GM13976 (cell line): ENCODE measurements at places on chromosomes 12 and 14.
A peak's percentile ranks its signal among the peaks of the same experiment; 100 is the strongest.

DNA sequence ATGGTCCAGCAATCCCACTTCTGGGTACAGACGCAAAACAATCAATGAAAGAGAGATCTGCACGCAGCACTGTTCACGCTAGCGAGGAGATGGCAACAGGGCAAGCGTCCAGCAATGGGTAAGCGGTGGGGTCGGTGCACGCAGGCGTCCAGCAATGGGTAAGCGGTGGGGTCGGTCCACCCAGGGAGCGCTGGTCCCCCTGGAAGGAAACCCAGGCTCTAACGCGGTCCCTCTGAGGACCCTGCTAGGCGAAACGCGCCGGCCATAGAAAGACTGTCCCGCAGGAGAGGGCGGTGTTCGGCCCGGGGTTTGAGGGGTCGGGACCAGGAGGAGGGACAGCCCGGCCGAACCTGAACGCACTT lies 618 bp upstream of the PGAM5 start:
- DNase-seq: no peak

DNA sequence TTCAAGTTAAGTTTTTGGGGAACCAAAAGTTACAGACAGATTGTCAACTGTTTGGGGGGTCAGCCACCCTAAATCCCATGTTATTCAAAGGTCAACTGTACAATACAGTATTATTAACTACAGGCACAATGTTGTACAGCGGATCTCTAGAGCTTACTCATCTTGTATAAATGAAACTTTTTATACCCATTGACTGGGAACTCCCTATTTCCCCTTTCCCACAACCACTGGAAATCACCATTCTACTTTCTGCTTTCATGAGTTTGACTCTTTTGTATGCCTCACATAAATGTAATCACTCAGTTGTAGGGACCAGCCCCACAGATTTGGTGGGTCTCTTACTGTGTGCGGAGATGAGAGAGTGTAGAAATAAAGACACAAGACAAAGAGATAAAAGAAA lies 57.8 kb downstream of the SLCO1B3 start:
- DNase-seq: no peak

DNA sequence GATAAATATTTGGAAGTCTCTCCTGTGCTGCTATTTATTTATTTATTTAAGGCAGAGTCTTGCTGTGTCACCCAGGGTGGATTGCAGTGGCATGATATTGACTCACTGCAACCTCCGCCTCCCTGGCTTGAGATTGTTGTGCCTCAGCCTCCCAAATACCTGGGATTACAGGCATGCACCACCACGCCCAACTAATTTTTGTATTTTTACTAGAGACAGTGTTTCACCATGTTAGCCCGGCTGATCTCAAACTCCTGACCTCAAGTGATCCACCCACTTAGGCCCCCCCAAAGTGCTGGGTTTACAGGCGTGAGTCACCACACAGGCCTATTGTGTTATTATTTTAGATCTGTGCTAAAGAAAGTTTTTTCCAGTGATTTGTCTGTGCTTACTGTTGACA lies 225.2 kb downstream of the CCER1 start:
- no peak for DNase-seq

- no peak for DNase-seq
Measured at GRCh38 chr12:113933201-113933786, 32.8 kb downstream of the RBM19 start.

DNA sequence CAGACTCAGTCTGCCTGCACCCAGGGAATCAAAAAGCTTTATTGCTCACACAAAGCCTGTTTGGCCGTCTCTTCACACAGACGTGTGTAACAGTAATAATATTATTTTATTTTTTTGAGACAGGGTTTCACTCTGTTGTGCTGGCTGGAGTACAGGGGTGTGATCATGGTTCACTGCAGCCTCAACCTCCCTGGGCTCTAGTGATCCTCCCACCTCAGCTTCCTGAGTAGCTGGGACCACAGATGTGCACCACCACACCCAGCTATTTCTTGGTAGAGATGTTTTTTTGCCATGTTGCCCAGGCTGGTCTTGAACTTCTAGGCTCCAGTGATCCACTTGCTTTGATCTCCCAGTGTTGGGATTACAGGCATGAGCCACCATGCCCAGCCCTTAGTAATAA lies 88.4 kb upstream of the DCD start:
- DNase-seq: no peak

DNA sequence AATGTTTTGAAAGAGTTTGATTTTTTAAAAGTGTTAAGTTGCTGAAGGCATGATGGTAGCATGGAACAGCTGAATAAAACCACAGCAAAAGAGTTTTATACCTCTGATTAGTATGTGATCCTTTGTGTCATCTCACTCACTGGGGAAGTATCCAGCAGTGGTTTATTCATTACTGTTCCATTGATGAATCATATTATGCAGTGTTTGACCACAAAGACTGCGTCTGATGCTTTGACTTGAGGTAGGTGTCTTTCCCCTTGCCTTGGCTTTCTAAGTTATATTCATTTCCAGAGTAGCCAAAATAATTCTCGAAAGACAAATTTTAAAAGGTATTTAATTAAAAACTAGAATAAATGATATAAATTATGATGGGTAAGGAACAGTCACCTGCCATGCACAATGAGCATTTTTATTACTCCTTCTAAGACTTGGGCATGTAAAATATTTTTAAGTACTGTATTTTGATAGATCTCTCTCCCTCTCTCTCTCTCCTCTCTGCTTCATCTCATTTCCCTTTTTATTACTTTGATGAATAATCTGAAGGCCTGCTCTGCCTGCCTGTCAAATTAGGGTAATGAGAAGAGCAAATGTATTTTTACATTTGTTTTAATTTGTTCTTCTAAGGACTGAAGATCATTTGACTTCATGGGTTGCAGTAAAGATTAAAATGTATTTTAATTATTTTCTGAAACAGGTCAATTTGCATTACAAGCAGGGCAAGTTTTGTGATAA lies 164.9 kb downstream of the NAV3 start:
- DNase-seq: peak; percentile 36

DNA sequence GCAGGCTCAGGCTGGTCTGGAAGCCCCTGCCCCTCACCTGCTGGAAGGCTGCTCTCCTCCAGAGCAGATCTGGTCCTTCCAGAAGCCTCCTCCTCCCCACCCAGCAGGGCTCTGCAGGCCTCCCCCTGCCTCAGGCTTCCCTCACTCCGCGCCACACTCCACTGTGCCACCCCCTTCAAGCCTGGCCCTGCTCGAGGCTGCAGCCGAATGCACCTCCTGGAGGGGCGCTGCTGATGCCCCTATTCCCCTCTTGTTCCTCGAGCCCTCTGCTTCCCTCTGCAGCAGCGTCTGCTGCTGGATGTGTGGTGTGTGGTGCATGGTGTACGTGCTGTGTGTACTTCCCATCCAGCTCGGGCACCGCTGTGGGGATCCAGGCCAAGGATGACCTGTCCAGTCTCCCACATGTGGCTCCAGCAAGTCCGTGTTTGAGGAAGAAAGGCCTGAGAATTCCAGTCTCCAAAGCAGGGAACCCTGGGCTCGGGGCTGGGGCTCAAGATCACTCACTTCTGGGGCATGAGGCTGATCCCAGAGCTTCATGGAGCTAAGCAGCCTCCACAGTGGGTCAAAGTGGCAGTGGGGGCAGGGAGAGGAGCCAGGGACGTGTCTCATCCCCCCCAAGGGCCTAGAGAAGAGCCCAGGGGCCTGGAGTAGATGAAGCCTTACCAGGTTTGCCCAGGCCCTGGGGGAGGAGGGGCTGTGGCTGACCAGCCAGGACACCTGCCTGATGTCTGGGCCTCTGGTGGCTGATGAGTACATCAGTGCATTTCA lies 136.0 kb upstream of the C14orf180 start:
- DNase-seq: no peak

DNA sequence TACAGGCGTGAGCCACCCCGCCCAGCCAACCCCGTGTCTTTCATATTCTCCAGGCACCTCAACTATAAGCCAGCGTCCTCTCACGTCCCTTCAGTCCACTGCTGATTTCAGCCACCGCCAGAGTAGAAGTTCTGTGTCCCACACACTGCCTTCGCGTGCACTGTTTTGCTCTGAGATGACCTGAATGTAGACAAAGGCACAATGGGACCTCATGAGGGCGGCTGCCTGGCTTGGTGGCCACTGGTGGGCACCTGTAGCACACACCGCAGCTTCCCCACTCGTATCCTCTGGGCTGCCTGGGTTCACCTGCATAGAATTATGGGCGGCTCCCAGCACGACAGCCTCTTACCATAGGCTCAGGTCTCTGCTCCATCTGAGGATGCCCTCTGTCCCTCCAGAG lies 57.2 kb downstream of the GPR68 start:
- DNase-seq: no peak

DNA sequence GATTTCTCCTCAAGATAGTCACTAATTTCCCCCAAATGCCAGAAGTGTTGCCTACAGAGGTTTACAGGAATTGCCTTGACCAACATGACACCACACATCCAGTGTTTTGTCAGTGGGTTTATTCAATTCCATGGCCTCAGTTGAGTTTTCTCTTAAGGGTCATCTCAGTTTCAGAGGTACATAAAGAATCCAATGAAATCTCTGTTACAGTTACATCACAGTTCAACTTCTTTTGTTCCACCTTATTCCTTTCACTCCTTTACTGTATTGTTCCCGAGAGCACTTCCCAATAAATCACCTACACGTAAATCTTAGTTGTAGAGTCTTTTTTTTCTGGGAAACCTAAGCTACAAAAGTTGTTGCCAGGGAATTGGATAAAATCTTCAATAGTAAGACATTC lies 73.6 kb upstream of the GARIN6 start:
- DNase-seq: no peak

DNA sequence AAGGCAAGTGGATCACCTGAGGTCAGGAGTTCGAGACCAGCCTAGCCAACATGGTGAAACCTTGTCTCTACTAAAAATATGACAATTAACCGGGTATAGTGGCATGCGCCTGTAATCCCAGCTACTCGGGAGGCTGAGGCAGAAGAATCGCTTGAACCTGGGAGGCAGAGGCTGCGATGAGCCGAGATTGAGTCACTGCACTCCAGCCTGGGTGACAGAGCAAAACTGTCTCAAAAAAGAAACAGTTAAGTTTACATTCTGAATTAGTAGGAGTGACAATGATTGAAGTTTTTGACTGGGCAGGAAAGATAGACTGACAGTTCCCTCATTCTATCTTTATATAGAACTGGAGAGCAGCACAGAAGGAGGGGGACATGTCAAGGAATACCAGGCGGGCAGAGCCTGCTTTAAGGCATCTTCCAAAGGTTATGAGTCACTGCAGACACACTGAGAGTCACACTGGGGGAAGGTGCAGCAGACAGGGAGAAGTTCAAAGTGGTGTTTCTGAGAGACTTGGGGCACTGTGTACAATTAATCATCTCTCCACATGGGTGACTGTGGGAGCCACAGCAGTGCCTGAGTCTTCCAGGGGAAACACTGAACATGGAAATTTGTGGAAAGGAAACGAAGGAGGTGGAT lies 42.8 kb upstream of the RNASE3 start:
- no peak for DNase-seq

- DNase-seq: peak; percentile 61
Measured at GRCh38 chr12:121520586-121521086, 60.2 kb downstream of the KDM2B start.

- DNase-seq: no peak
Measured at GRCh38 chr14:67620217-67620785, 581 bp downstream of the ARG2 start.

DNA sequence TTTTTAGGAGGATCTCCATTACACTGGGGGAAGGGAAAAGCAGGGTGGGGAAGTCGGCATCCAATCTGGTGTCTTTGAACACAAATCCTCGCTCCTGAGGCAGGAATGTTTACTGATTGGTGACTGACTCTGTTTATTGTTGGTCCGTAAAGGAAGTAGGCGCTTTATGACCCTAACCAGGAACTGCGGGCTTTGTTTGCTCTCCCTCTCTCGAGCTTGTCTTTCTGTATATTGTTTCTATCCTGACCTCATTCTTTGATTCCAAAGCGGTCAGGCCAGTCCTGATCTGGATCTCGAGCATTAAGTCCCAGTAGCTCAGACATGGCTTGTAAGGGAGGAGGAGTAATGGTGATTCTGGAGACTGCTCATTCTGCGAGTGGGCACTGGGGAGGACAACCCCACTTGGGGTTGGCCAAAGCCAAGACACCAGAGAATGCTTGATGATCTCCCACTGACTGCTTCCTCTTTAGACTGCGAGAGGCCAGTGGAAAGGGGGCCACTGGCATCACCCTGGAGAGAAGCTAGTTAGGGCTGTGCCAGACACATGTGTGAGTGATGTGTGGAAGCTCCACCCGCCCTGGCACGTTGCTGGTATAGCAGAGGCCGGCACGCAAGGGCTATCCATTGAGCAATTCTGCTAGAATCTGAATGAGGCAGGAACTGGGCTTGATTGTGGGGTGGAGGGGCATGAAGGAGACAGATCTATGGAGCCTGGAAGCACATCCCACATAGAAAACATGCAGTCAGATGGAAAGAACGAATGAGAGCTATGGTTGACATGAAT lies 194.6 kb downstream of the PAX9 start:
- no peak for DNase-seq

GRCh38 chr12:60252359-60253096 lies 656.7 kb downstream of the SLC16A7 start:
- DNase-seq: no peak

GRCh38 chr12:19002216-19002615 lies 127.3 kb upstream of the PLEKHA5 start:
- DNase-seq: no peak

DNA sequence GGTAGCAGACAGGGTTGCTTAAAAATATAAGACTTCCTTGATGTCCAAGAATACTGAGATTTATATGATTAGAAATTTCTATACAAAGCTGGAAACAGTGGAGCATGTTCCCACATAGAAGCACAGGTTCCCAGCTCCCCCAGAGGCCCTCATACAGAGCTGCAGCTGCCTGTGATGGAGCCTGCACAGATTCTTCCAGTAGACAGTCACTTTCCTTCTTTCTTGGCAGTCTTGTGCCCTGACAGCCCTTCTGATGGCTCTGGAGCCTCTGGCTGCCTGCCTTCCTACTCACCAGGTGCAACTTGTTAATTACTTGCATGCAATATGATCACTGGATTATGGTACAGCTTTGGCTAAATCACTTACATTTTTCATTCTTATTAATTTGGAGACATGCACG lies 44.4 kb downstream of the BICD1 start:
- no peak for DNase-seq

DNA sequence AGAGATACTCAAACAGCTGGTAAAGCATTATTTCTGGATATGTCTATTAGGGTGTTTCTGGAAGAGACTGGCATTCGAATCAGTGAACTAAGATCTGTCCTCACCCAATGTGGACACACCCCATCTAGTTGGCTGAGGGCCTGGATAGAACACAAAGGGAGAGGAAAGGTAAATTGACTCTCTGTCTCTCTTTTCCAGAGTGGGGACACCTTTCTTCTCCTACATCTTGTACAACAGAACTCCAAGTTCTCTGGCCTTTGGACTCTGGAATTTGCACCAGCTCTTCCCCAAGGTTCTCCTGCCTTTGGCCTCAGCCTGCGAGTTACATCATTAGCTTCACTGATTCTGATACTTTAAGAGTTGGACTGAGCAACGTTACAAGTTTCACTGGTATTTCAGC lies 1253.9 kb downstream of the SLC16A7 start:
- DNase-seq: no peak

- DNase-seq: no peak
Measured at GRCh38 chr12:96502477-96502876, 13.1 kb downstream of the CFAP54 start.

- no peak for DNase-seq
Measured at GRCh38 chr12:2451025-2451424, 343.7 kb upstream of the FKBP4 start.
